AG09309 (cell line): ENCODE measurements at places on chromosomes 12 and 14.

GRCh38 chr14:71651228-71651627 lies 281.0 kb upstream of the RGS6 start:
- DNase-seq = peak; percentile 91

- DNase-seq = no peak
These were observed 330.6 kb upstream of the FBXO33 start for GRCh38 chr14:39762576-39763401.

GRCh38 chr12:43060742-43061141 lies 471.2 kb upstream of the PRICKLE1 start:
- DNase-seq = no peak

DNA sequence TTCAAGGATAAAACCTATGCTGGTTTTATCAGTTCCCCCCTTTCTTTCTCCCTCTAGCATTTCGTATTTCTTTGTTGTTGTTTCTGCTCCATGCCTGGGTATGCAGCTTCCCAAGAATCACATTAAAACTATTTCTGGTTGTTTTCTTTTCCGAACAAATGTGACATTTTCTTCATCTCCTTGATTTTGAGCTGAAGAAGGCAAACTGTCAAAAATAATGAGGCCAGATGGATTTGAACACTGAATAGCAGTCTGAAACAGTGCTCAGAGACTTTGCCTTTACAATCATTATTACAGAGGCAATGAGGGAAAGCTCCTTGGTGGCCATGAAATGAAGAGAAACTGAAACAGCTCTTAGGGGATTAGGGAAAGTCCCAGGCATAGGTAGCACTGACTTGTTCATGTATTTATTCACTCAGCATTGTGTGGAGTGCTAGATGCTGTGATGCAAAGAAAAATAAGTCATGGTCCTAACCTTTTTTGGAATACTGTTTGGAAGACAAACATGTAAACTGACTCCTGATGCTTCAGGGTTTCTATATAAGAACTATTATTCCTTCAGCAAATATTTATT lies 319.5 kb downstream of the FUT8 start:
- DNase-seq = no peak

DNA sequence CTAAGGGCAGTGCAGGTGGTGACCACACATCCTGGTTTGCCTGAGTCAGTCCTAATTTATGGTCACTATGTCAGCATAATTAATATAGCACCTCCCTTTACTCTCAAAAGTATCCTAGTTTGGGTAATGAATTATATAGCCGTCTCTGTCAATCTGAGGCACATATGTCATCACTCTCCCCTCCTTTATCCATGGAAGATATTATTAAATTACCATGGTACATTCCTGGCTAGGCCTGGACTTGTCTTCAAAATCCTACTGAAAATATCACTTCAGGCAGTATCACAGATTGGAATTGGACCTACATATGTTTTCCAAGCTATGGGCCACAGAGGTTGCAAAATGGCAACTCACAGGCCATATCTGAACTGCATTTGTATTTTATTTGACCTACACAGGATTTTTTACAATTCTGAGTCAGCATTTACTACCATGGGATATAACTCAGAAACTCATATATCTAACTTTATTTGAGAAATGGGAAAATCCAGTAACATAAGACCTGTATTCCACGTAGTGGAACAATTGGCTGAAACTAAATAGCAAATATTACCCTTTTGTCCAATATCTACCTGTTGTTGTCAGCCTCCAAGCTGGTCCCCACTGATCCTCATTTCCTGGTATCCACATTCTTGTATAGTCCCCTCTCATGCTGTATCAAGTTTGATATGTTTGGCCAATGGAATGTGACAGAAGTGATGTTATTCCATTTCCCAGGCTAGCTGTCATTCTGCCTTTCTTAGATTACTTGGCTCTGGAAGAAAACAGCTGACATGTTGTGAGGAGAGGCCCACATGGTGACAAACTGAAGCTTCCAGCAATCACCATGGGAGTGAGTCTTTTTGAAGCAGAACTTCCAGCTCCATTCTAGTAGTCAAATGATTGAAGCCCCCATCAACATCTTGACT lies 102.5 kb upstream of the MDM1 start:
- DNase-seq = no peak

- no peak for DNase-seq
These were observed 116.3 kb downstream of the PTPN11 start for GRCh38 chr12:112535017-112535416.

- no peak for DNase-seq
These were observed 19.1 kb upstream of the PLA2G1B start for GRCh38 chr12:120346681-120347080.

DNA sequence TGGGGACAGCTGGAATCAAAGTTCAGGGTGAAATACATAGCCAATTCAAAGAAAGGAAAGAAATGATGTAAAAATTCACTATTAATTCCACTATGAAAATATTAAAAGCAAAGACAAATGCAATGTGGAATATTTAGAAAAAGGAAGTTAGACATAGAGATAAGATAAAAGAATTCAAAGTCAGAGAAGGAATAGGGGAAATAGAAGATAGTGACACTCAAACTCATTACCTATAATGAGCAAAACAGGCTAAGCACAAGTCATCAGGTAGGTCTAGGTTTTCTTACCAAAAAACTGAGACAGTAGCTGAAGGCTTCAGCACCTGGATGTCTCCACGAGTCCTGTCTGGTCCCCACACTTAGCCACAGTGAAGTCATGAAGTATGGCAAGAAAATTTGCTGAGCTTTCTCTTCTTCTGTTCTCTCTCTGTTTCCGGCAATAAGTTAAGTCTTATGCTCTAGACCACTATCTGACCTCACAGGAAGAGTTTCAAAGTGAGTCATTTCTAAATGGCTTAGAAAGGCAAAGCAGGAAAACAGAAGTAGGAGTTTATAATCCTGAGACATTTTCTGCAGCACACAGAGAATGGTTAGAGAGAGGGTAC lies at the start of gene C3AR1:
Gene C3AR1 (minus strand): TSS at position 369 of the 604 bp plus-strand sequence. CDS start 6,174 bp downstream, outside the sequence.
- no peak for DNase-seq

- DNase-seq = no peak
These were observed 2.1 kb downstream of the SIX6 start for GRCh38 chr14:60510951-60511599.

GRCh38 chr12:82593901-82594396 lies 92.8 kb upstream of the TMTC2 start:
- DNase-seq = no peak

- DNase-seq = no peak
These were observed 2.4 kb upstream of the KIF26A start for GRCh38 chr14:104135904-104136471.

DNA sequence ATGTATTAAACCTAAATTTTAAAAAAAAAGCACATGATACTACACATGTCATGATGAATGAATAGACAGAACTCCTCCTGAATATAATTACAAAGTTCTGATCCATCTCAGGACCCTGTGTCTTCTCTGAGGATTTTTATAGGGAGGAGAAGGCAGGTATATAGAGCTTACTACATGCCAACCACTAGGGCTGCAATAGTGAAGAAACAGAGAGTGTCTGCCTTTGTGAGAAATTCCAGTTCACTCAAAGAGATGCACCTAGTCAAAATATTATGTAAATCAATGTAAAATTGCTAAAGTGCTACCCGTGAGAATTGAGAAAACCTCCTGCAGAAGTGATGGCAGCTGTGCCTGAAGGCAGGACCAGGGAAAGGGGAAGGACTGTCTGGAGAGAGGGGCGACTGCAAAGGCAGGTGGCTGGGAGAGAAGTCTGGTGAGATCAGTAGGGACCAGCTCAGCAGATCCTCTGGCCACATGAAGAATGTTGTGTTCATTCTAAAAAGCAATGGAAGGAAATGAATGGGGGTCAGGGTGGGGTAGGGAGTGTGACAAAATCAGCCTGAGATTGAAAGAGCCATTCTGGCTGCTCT lies 15.1 kb downstream of the ABHD4 start:
- no peak for DNase-seq

- no peak for DNase-seq
These were observed 106.4 kb downstream of the DIP2B start for GRCh38 chr12:50611021-50611744.

GRCh38 chr12:129530984-129531383 lies 372.8 kb downstream of the TMEM132D start:
- no peak for DNase-seq

DNA sequence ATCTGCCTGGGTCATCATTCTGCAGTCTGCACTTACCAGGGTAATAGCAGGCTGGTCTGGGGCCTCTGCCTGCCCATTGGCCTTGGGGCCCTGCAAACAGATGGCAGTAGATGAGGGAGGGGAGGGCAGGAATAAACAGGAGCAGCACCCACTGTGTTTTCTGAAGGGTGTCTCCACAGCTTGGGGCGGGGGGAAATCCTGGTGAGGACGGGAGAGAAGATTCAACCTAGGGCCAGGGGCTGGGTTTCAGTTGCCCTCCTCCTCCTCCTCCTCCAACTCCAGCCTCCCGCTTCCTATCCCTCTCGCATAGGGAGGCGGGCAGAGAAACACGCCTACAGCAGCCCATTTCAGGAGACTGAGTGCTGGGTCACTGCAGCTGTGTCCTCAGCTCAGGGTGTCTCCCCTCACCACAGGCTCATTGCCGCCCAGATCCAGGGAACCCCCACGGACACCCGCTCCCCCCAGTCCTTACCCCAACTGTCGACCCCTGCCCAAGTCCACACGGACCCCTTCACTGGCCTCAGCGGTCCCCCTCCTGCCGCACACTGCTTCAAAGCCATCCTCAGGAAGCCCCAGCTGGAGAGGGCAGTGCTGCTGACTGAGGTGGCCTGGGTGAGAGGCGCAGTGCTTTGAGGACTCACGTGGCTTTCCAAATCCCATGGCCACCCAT lies 9.1 kb upstream of the KRT80 start:
- DNase-seq = no peak

GRCh38 chr12:20125276-20125798 lies 243.0 kb upstream of the PDE3A start:
- peak; percentile 50 for DNase-seq
